ENCODE measurements at places on chromosomes 11 and 22.

GRCh38 chr11:117411736-117412135 lies 84.1 kb downstream of the CEP164 start:
- no peak for DNase-seq

DNA sequence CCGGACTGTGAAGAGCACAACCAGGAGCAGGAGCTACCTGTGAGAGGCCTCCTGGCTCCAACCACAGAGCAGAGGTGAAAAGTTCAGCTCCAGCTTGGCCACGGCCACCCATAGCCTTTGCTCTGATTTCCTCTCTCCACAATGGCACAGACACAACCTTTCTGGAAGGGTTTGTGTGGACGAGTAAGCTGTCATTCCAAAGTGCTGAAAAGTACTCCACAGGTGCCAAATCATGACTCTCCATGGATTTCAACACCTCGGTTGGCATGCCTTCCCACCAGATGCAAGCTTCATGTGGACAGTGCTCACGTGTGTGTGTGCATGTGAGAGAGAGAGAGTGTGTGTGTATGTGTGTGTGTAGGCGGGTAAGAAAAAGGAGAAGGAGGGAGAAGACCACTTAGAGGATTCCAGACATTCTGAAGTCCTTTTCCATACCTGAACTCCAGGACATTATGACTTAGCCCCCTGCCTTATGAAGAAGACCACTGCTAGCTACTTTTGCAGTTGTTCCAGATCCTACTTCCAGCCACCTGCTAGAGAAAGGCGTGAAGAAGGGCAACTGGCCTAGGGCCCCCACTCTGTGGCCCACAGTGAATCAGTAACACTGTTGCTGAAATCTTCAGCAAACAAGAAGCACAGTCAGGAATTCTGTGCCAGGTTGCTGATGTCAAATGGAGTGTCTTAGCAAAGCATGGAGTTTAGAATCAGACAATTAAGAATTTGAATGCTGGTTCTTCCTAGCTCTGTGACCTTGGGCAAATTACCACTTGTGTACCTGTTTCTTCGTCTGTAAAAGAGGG lies 13.9 kb upstream of the NAV2 start:
- no peak for DNase-seq

- no peak for DNase-seq
These were observed 1.5 kb downstream of the ZP1 start for GRCh38 chr11:60868682-60869450.

- DNase-seq, result no peak
These were observed 124.2 kb downstream of the SWAP70 start for GRCh38 chr11:9787981-9788521.

DNA sequence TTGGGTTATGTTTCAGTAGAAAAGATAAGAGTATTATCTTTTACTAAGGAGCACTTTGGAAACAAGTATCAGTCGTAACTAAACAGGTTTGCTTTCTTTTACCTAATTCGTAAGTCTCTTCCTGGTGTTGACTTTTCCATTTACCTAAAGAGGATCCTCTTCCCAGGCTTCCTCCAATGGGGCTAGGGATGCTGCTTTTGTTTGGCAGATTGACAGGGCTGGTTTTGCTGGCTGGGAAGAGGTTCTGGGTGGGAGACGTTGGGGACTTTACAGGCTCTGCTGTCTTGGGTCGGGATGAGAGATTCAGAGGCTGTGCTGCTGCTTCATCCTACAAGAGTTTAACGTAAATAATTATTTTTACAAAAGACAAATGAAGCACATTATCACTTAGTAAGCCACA lies 306.7 kb downstream of the SOX6 start:
- no peak for DNase-seq

GRCh38 chr22:38046070-38046748 lies 11.0 kb upstream of the PICK1 start:
- DNase-seq, result no peak

DNA sequence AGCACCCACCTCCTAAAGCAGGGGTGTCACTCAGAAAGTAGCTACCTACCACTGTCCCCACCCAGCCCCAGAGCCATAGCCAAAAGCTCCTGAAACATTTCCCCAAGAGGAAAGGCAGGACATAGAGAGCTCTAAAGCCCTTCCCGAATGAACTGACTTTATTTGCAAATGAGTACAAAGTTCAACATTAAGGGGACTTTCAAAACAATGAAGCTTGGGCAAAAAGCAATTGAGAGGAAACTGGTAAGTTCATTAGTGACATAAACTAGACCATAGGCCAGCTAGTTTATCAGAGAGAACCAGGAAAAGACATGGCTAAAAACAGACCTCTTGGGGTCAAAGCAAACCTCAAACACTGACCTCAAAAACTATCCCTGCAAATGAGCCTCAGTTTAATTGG lies 72.7 kb downstream of the IGLL5 start:
- no peak for DNase-seq

DNA sequence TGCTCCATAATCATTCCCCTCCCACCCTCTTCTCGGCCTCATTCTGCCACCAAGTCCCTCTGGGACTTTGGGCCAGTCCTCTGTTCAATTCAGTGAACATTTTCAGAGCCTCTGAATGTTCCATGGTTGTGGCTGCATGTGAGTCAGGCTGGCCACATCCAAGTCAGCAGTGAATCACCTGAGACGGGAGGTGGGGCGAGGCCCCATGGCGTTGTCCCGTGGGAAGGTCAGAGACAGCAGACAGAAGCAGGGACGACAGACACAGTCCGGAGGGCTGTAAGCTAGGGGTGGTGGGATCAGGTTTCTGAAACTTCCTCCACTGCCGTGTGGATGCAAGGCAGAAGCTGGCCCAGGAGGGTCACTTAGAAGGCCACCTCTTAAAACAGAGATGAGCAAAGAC lies 324.8 kb downstream of the MN1 start:
- DNase-seq, result no peak

- DNase-seq, result no peak
These were observed 1.8 kb upstream of the MYO7A start for GRCh38 chr11:77126156-77126775.

- no peak for DNase-seq
These were observed 712 bp downstream of the UPK3A start for GRCh38 chr22:45285263-45286058.

Measured in stimulated activated CD8-positive, alpha-beta memory T cell treated with anti-CD3 and anti-CD28 coated beads, Interleukin-7, amount 100 ng/mL, for 4 hours (primary cell).